ENCODE measurements at places on chromosomes 7 and 10.

DNA sequence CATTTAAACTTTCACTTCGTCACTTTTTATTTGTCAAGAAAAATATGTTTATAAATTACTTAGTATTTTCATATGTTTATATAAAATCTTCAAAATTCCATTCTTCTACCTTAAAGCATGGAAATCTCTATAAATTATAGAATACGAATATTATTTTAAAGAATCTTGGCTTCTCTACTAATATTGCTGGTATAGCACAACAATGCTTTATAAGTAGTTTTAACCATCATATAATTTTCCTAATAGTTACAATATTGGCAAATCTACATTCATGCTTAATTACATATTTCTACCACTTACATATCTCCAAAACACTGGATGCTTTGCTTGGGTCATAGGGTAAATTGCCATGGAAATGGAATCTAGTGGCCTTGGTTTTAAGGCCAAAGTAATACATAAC, 21.1 kb upstream of the ARMC3 start:
- no peak for DNase-seq

- no peak for DNase-seq
Observed at GRCh38 chr7:132882714-132883428, 199.0 kb downstream of the CHCHD3 start.

GRCh38 chr10:111275091-111275490, 198.3 kb downstream of the ADRA2A start:
- no peak for DNase-seq

DNA sequence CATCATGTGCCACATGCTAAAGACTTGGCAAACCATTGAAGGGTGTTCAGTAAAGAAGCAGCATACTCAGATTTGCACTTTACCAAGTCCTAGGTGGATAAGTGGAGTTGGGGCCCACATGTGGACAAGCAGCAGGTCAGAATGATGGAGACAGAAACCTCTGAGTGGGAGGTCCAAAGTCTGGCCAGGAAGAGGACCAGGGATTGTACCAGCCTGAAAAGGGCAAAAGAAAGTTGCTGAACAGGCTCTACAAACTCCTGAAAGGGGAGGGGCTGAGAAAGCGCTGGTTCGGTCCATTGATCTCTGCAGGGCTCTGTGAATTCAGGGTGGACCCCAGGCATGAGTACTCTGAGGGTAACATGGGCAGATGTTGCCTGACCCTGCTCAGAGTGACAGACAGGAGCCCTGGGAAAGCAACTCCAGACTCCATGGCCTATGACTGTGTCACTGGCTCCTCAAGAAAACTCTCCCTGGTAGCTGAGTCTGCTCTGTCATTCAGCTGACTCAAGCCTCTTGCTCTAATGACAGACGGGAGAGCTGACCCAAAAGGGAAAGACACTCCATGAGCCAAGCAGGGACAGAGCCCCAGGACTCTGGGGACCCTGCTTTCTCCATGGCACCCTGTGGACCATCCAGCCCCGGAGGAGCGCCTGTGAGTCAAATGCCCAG, 68.5 kb downstream of the TBXAS1 start:
- no peak for DNase-seq

GRCh38 chr10:131726967-131727366, 173.8 kb upstream of the PPP2R2D start:
- DNase-seq = no peak

DNA sequence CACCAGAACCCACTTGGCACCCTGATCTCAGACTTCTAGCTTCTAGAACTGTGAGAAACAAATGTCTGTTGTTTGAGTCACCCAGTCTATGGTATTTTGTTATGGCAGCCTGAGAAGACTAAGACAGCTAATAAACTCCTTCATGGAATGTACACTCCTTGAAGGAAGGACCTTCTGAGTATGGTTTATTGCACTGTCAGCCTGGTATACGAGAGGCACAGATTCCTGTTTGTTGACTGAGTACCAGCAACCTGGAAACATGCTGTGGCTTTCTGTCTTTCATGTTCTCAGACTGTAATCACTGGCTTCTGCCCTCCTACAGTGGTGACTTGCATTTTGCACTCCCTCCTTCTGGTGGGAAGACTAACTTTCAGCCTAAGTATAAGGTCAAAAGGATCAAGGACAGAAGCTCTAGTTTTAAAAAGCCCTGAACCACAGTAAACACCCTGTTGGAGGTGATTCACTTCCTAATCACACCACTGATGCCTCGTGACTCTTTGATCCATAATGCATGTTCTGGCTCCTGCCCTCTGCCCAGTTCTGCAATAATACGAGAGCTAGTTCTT, 319.0 kb upstream of the NPSR1 start:
- DNase-seq = no peak

DNA sequence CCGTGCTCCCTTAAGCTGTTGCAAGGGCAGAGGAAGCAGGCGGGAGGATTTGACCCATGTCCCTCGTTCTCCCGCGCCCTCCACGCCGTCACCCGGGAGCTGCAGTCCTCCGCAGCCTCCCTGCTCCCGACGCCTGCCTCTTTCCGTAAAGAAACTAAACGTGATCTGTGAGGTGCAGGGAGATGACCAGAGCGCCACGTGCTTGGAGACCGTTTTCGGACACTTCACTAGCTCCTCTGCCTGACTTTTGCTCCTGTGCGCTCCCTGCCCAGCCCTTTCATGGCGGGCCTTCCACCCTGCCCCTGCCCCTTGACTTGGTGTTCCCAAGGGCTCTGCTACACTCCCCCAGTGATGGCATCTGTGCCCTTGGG, 171.2 kb downstream of the LSM5 start:
- DNase-seq = no peak

DNA sequence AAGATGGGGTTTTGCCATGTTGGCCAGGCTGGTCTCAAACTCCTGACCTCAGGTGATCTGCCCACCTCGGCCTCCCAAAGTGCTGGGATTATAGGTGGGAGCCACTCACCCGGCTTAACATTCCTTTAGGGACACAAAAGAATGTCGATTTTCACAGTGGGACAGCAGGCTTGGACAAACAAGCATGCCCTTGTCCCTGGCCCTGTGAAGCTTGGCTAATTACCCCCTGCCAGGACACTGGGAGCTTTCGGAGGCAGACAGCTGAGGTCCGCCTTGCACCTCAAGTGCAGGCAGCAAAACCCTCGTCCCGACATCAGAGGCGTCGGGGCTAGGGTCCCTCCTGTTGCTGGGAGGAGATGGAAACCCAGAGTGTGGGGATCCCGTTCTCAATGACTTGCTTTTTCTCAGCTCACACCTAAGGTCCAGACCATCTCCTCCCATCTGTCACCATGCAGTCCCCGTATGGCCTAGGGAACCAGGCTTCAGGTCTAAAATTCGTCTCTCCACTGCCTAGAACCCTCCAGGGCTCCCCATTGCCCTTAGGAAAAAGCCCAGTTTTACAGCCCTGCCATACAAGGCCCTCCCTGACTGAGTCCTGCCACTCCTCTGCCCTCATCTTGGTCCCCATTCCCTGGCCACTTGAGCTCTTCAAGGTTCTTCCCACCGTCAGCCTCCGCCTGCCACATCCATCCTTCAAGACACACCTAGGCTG, 6.3 kb upstream of the CLIP2 start:
- DNase-seq = no peak

GRCh38 chr7:143002106-143002505, 24.8 kb downstream of the OR9A2 start:
- no peak for DNase-seq

DNA sequence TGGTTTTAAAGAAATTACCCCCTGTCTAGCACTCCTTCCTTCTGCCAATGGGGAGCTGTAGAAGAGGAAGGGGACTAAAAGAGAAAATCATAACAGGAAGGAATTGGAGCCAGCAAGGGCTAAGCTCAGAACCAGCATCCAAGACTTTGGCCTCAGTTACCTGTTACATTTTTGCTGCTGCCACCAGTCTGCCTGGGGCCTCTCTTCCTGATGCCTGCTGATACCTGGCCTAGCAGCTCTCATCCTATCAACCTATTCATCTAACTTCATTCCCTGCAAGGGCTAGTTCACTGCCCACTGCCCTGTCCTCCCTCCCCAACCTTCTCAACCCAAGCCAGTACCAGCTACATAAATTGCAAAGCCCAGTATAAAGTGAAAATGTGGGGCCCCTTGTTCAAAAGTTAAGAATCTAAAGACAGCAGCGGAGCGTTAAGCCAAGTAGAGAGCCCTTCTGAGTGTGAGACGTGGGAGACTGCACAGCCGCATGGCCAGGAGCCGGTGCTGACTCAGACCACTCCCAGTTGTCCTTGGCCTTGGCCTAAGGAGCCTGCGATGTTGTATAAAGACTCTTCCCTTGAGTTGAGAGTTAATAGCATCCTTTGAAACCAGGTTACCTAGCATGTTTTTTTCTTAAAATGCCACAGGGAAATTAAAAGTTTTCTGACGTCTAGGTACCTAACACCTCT, 13.2 kb upstream of the AOC1 start:
- no peak for DNase-seq

- DNase-seq = no peak
Observed at GRCh38 chr7:55550010-55550663, 22.2 kb downstream of the VOPP1 start.

GRCh38 chr10:117656385-117657367, 114.1 kb downstream of the EMX2 start:
- no peak for DNase-seq

DNA sequence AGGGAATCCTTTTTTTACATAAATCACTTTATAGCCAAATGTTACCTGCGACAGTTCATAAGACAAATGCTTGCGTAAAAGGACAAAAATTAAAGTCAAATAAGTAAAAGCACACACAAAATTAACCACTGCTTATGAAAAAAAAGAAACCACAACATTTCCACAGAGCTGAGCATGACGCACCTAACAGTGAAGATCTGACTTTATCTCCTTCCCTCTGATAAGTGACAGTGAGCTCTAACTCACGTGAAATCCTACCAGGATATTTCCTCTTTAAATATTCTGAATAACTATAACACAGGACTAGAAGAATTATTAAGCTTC, 225.5 kb downstream of the SFMBT2 start:
- no peak for DNase-seq

- no peak for DNase-seq
Observed at GRCh38 chr10:19595212-19595845, 220.9 kb upstream of the PLXDC2 start.

DNA sequence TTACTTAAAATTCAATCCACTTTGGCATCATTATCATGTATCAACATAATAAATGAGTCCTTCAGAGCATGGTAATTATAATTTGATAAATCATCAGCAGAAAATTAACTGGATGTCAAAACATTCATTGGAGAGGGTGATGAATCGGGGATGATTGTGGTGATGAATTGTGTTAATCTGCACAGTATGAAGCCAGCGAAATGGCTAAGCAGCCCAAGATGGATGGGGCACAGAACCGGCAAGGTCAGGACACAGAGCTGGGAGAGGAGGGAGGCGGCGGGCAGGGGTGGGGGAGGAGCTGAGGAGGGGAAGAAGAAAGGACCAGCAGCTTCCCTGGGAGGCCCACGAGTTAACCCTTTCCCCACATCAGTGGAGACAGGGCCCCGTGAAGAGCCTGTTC, 536.1 kb downstream of the LRMDA start:
- no peak for DNase-seq

GRCh38 chr10:88840881-88841280, 10.8 kb downstream of the ANKRD22 start:
- DNase-seq = no peak

DNA sequence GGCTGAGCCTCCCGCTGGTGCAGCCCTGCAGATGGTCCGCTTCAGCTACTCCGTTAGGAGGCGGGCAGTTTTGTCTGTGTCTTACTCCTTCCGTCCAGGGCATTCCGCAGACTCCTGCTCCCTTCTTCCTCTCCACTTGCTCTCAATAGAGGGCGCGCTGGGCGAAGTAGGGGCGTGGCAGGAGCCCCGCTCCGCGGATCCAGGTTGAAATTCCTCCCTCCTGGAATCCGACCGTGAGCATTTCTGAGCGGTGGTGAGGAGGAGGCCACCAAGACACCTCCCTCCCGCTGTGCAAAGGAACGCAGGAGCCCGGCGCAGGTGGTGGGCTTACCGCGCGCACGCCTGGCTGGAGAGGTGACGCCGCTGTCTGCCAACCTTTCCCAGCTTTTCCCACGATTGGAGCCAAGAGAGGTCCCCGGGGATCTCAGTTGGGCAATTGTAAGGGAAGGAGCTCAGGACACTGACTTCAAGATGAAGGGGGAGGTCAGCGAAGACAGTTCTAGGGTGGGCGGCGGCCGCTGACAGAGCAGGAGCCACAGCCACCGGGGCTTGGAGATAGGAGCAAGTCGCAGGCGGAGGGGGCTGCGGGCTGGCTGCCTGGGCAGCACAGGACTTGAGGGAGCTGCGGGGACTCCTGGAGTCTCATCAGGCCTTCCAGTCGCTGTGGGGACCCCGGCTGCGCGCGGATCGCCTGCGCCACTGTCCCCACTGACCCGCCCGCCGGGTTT, 1011.3 kb downstream of the XPNPEP1 start:
- DNase-seq = no peak

DNA sequence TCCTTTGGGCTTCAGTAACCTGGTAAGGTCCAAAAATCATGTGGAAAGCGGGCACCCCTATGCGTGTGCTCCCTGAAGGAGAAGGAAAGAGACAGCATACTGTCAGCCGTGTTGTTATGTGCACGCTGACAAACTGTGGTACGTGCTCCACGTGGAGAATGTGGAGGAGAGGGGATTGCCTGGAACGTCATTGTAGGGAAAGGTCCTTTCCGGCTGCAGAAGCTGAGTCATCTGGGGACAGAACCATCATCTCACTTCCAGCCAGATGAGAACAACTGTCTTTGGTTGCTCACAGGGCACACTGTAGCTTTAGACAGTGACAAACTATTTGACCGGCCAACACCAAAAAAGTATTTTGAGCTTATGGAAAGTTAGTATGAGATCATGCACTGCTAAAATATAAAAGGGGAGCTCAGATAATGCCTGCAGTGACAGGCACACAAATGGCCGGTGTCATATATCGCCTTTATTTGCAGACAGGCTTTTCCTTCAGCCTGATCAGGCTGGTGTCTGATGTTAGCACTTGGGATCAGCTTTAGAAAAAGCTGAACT, 38.8 kb upstream of the GRB10 start:
- no peak for DNase-seq

DNA sequence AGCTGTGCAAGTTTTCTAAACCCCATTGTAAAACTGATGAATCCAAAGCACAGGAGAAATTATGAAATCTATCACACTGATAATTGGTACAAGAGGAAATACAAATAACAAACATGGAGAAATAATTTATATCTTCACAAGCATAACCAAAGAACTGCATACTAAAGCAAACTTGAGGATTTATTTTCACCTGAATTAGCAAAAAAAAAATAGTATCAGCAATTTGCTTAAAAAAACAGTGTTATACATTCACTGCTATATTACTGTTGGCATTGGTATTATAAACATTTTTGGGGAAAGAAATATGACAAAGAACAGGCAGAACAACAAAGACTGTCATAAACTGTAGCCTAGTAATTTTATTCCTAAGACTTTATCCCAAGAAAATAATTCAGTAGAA, 230.8 kb upstream of the NRP1 start:
- DNase-seq = no peak

DNA sequence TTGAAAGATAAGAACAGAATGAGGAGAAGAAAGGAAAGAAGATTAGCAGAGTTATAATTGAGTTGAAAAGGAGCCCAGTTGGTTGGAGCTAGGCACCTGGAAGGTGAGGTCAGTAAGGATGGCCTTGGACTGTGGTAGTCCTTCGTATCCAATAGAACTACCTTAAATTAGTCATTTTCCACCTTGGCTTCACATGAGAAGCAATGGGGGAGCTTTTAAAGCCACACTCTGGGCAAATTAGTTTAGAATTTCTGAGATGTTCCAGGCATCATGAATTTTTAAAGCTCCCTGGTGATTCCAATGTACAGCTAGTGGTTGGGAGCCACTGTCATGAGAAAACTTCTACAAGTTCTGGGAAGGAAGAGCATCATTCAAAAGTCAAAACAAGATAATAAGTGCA, 27.3 kb upstream of the CYP3A5 start:
- DNase-seq = no peak

Data from stimulated activated CD8-positive, alpha-beta memory T cell treated with anti-CD3 and anti-CD28 coated beads, Interleukin-15, amount 100 ng/mL, for 24 hours (primary cell).